Activated naive CD8-positive, alpha-beta T cell treated with anti-CD3 and anti-CD28 coated beads, Interleukin-2, amount 10 ng/mL, durations not matched to agents 7 days and 5 days (primary cell): ENCODE measurements at places on chromosomes 1 and 21.

GRCh38 chr1:174114788-174115448 is 44.4 kb upstream of the RABGAP1L start:
- no peak for DNase-seq

DNA sequence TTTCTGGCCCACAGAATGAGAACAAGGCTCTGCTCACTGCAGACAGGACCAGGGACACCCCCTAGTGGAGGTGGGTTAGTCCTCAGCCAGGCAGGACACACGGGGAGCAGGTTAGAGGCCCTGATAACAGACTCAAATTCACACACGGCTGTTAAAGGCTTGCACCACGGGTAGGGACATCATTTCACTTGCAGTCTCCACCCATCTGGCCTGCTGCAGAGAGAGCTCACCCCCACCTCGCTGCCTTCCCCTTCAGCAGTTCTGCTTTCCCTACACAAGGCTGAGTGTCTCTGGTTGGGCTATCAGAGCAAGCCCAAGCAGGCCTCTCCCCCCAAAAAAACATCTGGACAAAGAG is 20.6 kb downstream of the MEF2D start:
- no peak for DNase-seq

DNA sequence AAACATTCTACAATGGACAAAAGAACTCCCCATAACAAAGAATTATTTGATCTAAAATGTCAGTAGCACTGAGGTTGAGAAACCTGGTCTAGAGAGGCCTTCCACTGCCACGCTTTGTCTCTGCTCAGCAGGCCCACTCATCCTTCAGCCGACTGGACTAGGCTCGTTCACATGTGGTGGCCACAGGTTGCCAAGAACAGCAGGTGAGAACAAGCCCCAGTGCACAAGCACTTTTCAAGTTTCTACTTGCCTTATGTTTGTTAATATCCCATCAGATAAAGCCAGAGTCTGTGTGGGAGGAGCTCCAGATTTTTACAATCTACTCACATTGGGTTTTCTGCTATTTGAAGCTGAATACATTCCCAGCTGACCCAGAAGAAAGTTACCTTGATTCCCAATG is 9.1 kb upstream of the EFHD2 start:
- no peak for DNase-seq

DNA sequence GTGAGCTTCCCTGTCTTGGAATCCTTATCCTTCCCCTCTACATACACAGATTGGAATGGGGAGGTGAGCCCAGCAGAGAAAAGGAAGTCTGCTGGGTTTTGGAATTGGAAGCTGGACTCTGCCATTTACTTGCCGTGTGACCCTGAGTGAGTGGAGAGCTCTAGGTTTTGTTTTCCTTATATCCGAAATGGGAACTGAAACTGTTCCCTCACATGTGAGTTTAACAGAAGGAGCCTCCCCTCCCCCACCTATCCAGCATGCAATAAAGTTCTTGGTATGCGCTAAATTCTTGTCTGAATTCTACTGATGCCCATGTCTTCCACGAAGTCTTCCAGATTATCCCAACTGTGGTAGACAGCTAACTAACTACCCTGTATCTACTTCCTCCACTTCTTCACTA is 58.7 kb downstream of the NENF start:
- DNase-seq = no peak

GRCh38 chr1:89938171-89939055 is 56.5 kb upstream of the ZNF326 start:
- DNase-seq = no peak

DNA sequence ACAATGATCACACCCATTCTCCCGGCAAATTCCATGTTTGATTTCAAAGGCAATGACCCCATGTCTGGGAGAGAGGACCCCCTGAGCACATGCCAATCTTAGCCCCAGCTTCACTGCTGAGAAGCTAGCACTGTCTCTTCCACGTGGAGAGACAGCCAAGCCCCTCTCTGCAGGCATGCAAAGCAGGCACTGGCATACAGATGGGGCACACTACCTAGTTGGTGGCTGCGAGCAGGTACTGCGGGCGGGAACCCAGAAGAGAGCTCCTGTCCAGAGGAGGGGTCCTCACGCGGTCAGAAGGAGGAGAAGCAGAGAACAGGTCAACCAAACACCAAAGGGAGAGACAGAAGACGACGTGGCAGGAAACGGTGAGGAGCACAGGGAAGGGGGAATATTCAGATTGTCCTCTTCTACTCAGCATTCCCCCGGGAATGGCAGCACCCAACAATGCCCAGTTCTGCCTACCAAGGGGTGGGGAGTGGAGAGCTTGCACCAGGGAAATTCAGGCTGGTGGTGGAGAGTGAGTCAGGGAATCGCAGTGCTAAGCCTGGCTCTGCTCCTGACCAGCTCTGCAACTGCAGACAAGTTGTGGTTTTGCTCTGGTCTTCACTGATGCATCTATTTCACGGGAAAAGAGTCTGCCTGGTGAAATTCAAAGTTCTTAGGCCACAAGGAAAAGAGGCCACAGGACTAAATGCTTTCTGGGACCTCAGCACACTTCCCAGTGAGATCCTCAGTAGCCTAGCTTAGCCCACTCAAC is 48.1 kb upstream of the GOLT1A start:
- DNase-seq = no peak

GRCh38 chr1:41484402-41485241 is at the start of gene EDN2:
Gene EDN2, minus strand, starts transcription at chr1:41484683. Its CDS starts 82 bp downstream, at chr1:41484601.
- DNase-seq = no peak

DNA sequence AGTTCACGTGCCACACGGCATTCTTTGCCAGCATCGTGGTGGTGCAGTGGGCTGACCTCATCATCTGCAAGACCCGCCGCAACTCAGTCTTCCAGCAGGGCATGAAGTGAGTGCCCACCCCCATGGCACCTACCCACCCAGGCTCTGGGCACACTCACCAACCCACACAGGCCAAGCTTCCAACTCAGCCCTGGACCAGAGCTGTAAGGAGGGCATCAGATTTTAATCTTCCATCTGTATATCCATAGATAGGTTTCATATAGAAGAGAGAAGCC is 14.5 kb upstream of the ATP1A4 start:
- no peak for DNase-seq

GRCh38 chr1:33560680-33561079 is 88.2 kb downstream of the ZSCAN20 start:
- DNase-seq = no peak

GRCh38 chr21:42939582-42940413 is 14.4 kb upstream of the ERVH48-1 start:
- DNase-seq = no peak

GRCh38 chr1:55860798-55861519 is 645.8 kb upstream of the USP24 start:
- no peak for DNase-seq

DNA sequence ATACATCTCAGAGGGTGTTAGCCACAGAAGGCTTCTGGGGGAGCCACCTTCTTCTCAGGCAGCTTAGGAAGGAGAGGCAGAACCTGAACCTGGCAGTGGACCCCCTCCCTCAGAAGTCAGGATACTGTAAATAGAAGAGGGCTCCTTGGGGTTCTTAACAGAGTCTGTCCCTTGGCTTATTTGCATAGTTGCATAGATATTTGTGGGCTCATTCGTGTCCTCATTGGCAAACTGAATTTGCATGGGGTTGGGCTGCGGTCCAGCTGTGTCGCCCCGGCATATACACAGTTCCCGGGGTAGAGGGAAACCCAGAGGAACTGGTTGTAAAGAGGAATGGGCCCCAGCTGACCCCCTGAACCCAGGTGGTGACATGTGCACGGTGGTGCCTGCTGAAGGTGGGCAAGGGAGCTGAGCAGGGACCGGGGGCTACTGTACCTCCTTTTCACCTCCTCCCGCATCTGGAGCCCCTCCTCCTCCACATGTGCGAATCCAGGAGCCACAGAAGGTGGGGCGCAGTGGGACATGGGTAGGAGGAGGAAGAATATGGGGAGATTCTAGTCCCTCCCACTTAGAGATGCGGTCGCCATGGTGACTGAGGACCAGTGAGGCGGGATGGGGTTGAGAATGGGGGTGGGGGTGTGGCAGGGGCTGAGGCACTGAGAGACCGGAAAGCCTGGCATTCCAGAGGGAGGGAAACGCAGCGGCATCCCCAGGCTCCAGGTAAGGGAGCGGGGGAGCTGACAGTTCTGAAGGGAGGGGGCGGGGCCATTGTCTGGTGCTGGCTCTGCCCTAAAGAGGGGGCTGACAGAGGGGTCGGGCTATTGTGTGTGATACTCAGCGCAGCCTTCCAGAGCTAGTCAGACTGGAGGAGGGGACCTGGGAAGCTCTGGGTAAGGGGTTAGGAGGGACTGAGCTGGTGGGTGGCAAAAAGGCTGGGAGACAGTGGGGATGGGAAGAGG is 3.7 kb upstream of the SEMA4A start:
- no peak for DNase-seq

GRCh38 chr1:111778066-111778465 is 22.4 kb downstream of the DDX20 start:
- DNase-seq = no peak

- DNase-seq = no peak
Observed at GRCh38 chr1:32507021-32507420, 32.2 kb upstream of the ZBTB8A start.

- no peak for DNase-seq
Observed at GRCh38 chr1:213689260-213689659, 298.5 kb upstream of the PROX1 start.

GRCh38 chr1:51875291-51875772 is 3.2 kb downstream of the NRDC start:
- no peak for DNase-seq

DNA sequence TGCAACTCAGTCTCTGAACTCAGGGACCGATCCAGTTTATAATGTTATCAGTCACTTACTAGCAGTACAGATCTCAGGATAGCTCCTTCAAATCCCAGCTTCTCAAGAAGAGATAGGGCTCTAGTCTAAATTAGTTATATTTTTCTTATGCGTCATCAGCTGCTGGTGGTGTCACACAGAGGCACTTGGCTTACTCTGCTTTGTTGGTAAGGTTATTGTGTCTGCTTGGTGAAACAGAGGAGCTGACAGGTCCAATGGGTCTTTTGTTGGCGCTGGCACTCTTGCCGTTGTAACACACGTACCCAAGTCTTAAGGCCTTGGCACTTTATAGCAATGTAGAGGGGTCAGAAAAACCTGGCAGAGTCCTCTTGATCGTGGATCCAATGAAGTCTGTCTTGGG is 12.2 kb downstream of the TOR1AIP2 start:
- DNase-seq = no peak

GRCh38 chr1:245991266-245991665 is 515.8 kb downstream of the SMYD3 start:
- no peak for DNase-seq

DNA sequence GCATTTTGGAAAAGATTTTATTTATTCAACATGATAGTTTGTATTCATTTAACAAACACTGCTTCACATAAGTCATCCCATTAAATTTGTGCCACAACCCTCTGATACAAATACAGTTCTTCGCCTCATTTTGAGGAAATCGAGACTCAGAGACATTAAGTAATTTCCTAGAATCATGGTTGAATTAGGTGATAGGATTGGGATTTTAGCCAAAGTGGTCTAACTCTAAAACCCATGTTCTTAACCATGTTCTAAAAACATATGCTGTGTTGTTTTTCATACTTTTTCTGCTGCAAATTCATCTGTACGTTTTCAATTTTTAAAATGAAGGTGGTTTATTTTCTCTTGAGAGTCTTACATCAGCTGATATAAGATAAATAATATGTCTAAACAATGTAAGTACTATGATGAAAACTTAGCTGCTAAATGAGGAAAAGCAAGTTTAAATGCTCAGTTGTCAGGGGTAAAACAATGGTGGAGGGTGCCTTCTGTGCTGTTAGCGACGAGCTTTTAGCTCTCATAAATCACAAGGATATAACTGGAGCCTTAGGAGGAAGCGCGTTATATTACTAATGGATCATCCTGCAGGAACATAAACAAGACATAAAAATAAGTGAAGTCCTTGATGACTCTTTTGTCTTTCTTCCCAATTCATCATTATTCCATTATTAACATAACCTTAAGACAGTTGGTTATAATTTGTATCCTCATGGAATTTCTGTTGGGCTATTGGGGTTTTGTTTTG is 97.7 kb downstream of the CACHD1 start:
- DNase-seq = no peak

GRCh38 chr1:68180441-68181164 is 51.7 kb downstream of the WLS start:
- DNase-seq = no peak

GRCh38 chr1:63893976-63894375 is 120.2 kb downstream of the ROR1 start:
- no peak for DNase-seq

DNA sequence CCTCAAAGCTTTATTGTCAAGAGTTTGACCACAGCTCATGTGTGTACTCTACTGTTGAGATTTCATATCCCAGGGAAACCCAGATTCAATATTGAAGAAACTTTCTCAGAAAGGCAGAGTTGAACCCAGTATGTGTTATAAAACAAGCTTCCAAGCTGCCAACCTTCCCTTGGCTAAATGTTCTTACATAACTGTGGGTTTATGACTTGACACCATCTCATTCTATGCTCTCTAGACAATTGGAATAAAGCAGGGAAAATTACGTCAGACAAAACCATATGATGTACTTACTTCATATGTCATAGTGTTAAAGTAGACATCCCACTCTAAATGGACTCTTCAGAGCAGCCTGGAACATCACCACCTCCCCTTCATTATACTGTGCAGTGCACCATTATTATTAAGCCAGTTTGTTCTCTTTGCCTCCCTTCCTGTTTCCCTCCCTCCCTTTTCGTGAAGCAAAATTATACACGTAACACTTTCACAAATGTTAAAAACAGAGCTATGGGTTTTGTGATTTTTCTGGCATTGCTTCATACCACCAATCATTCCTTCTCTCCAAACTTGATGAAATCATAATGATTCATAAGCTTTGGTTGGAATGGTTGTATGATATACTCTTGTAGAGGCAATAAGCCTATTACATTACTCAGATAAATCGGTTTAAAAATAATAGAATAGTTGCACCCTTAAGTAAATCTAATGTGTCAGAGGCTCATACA is 507.2 kb downstream of the LTN1 start:
- no peak for DNase-seq

DNA sequence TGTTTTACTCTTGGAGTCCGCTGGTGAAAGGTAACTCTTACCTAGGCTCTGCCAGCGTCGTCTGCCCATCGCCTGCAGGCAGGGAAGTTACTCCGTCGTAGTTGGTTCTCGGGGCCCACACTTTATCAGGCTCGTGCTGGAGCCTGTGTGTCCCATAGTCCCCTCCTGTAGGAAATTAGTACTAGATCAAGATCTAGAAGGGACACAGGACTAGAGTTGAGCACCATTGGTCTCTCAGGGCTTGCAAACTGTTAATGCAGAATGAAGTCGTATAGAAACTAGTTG is 940 bp downstream of the SRRM1 start:
- no peak for DNase-seq

DNA sequence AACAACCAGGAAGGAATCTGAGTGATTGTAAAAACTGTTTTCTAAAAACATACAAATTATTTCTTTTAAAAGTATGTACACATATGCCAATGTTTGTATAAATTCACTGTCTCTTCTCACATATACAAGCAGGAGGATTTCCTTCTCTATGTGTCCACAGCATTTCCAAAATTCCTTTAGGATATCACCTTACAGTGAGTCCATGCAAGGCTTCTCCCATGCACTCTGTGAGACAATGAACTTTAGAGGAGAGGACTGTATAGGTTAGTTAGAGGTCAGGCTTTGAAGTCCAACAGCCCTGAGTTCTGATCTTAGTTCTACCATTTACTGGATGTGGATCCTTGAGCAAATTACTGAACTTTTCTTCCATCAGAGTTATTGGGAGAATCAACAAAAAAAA is 34.1 kb upstream of the USH2A start:
- DNase-seq = no peak
